ENCODE measurements at places on chromosomes 1 and 21.

DNA sequence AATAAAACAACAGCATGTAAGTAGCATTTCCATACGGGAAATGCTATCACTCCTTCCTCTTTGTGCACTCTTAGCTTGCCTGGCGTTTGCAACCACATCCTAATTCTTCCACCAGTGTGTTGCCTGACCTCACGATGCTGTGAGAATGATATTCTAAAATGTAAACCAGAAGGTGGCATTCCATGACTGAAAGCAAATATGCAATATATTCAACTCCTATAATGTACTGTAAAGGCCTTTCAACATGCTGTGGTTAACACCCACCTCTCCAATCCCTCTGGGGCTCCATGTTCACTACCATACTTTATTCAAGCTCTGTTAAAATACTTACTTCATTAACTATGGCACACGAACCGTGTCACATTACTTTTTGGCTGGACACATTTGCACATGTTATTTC, 420.6 kb upstream of the DEPDC1 start:
- DNase-seq = no peak

- DNase-seq = no peak
These were observed 280.2 kb downstream of the DPYD start for GRCh38 chr1:97640677-97641076.

GRCh38 chr1:248596615-248597014, 885 bp downstream of the OR2T10 start:
- DNase-seq = no peak

DNA sequence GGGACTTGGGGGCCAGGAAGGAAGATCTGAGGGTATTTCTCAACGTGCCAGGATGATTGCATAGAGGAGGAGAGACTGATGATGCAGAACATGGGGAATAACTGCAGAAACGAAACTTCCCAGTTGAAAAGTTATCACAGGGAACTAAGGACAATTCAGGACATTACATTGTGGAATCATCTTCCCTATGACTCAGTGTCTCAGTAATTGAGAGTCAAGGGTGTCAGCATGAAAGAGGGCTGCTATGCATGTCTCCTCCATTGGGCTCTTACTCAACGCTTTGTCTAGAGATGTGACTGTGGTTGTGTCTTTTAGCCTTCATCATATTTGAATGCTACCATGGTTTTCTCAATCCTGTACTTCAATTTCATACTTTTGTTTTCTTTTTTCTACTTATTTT, 48.9 kb upstream of the PTGFR start:
- DNase-seq = no peak

- no peak for DNase-seq
These were observed 22.8 kb upstream of the PDE9A start for GRCh38 chr21:42630626-42631025.

DNA sequence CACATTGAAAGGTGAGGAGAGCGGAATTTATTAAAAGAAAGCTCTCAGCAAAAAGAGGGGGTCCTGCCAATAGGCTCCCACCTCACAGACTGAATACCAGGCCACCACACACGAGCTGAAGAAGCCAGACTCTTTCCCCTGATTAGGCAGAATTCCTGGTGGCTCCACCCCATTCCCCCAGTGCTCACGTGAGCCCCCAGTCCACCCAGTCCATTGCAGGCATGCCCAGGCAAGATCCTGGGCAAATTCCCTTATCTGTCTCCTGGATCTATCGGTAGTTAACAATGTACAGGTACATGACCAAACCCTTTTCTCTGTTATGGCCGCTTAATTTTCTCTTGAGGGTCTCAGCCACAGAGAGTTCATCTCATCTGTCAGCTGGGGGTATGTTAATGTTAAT, 54.6 kb upstream of the BTG3 start:
- DNase-seq = no peak

DNA sequence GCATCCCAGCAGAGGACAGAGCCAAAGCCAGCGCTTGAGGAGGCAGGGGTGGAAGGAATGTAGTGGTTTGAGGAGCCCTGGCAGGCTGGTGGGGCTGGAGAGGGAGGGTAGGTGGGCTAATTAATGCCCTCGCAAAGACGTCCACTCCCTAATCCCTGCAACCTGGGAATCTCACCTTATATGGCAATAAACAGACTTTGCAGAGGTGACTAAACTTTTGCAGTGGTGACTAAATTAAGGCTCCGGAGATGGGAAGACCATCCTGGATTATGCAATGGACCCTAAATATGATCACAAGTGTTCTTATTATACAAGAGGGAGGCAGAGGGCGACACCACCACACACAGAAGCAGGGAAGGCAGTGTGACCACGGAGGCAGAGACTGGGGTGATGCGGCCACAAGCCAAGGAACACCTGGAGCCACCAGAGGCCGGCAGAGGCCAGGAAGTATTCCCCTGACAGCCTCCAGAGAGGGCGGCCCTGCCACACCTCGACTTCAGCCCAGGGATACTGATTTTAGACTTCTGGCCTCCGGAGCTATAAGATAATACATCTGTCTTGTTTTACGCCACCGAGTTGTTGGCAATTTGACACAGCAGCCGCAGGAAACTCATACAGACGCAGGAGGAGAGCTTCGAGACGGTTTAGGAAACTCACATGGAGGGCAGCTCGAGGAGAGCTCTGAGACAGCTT, 23.1 kb upstream of the NPPB start:
- DNase-seq = no peak
